ENCODE measurements at places on chromosomes 2 and 18.

DNA sequence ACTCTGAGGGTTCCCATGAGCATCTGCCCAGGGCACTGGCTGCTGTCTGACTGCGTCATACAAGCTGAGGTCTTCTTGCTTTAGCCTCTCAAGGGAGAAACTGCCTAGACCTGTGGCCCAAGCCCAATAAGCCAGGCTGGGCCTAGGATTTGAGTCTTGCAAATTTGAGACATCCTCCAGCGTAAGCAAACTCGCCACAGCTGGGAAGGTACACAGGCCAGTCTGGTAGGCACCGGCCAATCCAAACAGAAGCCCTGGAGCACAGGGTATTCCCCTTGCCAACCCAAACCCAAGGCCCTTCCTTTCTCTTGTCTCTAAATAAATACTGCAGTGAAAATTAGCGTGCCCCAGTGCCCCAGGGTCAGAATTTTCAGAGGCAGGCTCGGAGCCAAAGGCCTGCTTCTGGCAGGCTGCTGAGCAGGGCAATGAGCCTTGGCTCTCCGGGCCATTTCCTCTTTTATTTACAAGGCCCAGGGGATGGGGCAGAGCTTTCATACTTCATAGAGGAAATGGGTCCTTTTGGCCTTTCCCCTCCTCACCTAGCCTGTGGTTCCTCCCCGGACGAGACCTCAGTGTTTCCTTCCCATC lies 33.3 kb downstream of the POLR1A start:
- DNase-seq, result no peak

DNA sequence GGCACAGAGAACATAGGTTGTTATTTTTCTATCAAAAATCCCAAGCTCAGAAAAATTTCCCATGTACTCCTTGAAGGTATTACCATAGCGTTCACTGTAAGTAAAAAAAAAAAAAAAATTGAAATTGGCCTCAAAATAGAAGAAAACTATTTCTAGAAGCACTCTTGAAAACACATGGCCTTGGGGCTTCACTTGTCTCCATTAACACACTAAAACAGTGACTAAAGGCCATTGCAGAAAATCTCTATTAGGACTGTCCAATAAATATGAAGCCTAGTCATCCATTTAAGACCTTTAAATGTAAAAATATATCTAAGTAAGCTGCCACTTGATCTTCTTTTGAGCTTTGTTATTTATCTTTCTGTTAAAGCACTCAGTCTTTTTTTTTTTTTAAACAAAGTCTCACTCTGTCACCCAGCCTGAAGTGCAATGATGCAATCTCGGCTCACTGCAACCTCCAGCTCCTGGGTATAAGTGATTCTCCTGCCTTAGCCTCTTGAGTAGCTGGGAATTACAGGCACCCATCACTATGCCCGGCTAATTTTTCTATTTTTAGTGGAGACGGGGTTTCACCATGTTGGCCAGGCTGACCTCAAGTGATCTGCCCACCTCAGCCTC lies 35.8 kb downstream of the CCDC68 start:
- no peak for DNase-seq

DNA sequence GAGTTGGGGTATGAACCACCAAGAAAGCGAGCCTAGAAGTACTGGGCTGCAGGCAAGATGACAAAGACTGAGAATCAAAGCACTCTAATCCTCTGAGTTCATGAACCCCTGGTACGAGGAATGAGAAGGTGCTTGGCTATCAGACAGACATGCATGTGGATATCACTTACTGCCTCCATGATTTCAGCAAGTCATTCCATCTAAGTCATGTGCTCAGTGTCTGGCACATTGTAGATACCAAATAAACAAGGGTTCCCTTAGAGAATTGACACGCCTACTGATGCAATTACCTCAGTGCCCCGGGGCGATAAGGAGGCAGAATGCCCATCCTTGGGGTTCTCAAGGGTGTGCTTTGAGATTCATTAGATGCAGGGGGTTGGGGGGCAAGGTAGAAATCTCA lies 125.6 kb upstream of the PKDCC start:
- no peak for DNase-seq

- peak; percentile 56 for DNase-seq
Observed at GRCh38 chr2:233331536-233331935, 22.8 kb upstream of the DGKD start.

DNA sequence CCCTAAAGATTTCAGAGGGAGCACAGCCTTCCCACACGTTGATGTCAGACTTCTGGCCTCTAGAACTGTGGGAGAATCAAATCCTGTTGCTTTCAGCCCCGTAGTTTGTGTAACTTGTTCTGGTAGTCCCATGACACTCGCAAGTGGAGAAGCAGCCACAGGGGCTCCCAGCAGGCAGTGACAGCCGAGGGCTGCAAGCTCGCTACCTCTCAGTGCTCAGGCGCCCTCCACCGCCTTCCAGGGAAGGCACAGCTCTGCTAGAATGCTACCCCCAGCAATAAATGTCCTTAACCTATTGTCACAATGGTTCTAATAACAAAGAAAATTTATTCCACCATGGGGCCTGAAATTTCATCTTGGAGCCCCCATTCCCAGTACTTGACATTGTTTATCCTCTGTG lies 143.1 kb upstream of the ZNF236 start:
- no peak for DNase-seq

- no peak for DNase-seq
Observed at GRCh38 chr2:144518748-144519596, 947 bp downstream of the ZEB2 start.

DNA sequence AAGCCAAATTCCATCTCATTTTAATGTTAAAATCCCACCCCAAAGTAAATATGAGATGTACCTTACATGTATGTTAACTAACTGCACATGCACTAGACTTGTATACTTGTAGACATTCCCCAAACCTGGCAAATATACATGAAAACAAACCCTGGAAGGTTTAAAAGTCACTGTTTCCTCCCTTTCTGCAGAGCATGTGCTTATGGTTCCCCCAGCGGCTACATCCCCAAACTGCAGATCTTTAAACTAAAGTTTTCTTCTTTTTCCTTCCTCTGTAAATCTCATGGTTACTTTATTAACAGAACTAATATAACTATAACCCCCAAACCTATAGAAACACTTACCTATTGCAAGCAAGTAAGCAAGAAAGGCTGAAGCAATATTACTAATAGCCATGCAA lies 731.5 kb downstream of the LRP1B start:
- DNase-seq, result no peak

GRCh38 chr18:49645841-49646351 lies 84.0 kb downstream of the LIPG start:
- DNase-seq, result no peak

DNA sequence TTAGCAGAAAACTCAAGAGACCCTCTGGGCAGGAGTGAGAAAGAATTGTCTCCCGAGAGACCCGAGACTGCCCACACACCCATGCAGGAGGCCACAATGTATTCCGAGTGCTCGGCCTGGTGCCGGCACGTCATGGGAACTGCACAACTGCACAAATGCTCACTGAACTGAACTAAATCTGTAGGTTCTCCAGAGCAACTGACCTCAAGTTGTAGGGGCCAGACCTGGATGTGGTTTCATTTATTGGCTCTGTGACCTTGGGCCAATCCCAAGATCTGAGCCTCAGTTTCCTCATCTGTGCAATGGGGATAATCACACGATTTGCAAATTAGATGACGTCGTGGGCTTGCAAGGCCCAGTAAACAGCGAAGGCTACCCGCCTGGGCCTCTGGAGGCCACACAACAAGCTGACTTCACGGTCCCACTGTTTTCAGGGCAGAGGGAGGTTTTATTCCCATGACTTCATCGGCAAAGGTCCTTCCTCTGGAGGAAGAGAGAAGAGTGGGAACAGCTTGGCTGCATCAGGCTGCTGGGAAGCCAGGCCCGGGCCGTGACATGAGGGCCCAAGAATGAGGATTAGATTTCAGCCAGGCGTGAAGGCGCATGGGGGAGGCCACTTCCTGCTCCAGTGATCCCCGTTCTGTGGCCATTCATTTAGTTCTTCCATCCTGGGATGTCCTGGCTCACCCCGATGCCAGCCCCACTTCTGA lies 3.6 kb upstream of the ERFE start:
- DNase-seq, result no peak

- no peak for DNase-seq
Observed at GRCh38 chr2:73914667-73915066, 12.0 kb upstream of the DGUOK start.

DNA sequence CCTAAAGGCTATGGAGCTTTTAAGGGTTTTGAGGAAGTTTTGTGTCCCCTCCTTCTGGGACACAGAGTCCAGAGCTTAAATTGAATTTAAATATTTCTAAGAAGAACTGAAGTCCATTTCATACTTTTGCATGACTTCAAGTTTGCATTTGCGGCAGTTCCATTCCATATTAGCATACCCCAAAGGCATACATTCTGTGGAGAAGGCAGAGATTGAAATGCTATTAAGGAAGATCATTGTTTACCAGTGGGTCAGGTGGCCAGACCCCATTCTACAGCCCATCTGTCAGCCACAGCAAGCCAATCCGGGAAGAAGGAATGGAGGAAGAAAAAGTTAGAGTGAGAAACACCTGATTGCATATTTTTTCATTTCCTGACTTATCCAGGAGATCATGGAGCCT lies 75.0 kb downstream of the DNAH7 start:
- DNase-seq, result no peak

DNA sequence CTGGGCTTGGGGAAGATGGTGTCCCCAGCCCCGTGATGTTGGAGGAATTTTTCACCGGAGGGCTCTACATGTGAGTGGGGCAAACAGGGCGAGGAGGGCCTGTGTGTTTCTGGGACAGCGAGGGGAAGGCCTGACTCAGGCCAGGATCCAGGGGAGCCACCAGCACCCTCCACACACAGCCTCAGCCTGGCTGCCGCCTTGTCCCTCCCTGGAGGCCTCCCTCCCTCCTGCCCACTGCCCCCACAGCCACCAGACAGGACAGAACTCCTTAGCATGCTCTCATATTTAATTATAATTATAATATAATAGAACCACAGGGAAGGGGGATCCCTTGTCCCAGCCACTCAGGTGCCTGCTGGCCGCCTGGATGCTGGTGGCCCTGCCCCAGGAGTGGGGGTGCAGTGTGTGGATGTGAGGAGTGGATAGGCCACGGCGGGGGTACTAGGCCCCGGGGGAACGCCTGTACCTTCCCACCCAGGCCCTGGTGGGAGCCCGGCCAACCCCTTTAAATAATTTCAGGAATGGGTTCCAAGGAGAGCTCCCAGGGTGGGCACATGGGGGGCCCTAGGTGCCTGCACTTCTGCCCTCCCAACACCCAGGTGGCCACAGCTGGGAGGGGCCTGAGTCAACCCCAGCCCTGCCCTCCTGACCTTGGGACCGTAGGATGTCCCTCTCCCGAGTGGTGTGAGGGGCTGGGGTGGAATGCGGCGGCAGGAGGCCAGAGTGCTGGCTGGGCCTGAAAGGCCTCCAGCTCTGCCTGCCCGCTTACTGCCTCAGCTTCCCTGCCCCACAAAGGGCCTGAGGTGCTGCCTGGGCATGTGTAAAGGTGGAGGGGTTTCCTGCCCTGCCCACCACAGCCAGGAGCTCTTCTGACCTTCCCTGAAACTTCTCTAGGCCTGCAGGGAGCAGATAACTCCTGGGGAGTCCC lies 8.8 kb downstream of the PDCD1 start:
- DNase-seq, result no peak

DNA sequence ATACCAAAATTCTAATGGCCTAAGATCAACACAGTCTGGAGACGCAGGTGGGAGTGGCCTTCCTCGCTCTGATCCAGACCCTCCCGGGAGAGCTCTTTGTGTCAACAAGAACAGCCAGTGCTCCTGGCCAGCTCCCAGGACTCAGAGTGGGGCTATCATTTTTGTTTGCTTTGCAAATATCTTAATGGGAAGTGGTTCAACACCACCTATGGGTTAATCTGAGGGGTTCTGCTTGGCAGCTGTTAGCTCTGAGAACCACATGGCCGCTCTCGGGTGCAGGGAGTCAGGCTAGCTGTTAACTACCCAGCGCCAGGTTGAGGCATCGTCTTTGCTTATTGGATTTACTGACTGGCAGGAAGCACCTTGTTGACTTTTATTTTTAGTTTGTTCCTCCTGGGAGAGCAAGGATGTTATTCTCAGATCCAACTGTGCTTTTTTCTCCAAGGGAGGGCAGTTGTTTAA lies 184.8 kb upstream of the SP5 start:
- no peak for DNase-seq

DNA sequence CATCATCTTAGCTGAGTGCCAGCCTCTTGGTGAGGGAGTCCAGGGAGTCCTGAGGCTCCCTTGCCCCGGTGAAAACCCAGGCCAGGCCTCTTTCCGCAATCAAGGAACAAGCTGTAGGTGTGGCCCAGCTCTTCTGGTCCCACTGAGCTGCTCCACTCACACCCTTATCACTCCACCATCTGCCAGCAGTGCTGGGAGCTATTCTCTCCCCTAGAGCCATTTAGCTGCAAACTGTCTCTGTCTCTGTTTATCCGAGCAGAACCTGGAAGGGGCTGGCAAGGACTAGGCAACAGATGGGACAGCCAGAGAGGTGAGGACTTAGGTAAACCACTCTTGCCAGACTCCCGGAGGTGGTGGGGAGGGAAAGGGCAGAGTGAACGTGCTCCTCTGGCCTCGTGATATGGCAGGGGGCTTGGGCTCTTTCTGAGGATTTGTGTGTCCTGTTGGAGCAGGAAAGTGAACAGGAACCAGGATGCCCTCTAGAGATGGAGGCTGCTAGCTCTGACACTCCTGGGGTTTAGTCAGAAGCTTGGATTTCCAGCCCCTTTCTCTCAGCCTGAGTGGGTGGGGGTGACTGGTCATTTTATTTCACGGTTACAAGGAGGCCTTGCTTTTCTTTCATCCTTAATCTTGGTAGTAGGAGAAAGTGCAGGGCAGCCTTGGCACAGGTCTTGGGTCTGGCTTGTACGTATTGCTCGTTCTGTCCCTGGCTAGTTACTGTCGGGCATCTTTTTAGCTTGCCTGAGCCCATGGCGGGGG lies 19.6 kb downstream of the B3GNT2 start:
- no peak for DNase-seq

DNA sequence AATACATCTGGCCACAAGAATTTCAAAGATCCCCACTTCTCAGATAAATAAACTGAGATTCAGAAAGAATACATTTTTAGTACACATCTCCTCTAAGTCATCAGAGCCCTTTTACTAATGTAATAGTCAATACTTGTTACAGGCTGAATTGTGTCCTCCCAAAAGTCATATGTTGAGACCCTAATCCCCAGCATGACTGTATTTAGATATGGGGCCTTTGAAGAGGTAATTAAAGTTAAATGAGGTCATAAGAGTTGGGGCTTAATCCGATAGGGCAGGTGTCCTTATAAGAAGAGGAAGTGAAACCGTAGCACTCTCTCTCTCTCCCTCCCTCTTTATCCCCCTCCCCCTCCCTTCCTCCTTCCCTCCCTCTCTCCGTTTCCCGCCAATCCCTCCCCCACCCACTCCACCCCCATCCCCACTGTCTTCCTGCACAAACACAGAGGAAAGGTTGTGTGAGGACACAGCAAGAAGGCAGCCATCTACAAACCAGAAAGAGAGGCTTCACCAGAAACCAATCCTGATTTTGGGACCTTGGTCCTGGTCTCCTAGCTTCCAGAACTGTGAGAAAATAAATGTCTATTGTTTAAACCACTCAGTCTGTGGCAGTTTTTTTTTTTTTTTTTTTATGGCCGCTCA lies 66.6 kb upstream of the ZNF397 start:
- DNase-seq, result no peak

Data from stimulated activated naive CD4-positive, alpha-beta T cell treated with Interleukin-2 at 50 U/mL for 16 hours (primary cell).